Stimulated activated CD8-positive, alpha-beta memory T cell treated with anti-CD3 and anti-CD28 coated beads, Interleukin-7, amount 100 ng/mL, for 48 hours (primary cell): ENCODE measurements at places on chromosomes 7 and 10.

DNA sequence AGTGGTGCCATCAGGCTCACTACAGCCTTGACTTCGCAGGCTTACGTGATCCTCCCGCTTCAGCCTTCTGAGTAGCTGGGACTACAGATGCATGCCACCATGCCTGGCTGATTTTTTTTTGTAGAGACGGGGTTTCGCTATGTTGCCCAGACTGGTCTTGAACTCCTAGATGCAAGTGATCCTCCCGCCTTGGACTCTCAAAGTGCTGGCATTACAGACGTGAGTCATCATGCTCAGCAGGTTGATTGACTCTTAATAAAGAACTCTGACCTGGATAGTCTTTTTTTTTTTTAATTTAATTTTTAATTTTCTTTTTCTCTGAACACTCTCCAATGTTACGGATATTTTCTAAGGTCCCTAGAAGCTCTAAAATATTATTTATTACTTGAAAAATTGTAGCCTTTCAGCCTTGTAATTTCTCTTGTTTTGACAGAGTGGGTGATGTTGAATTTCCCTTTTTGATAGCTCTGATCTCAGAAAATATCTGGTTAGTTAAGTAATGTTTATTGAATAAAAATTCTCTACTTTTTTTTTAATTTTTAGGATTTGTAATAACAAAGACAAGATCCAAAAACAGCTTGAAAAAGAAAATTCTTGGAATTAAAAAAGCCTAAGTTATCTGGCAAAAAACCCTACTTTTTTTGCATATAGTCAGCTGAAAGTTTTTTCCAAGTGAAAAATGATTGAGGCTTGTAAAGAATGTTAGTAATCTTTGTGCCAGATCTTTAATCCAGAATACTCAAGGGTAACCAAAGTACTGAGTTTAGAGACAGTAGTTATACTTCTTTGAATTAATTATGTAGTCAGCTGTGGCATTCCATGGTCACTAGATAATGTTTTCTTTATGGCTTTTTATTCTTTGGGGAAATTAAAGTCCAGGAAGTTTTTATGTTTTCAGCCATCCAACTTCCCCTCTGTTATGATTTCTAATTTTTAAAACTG is 26.7 kb downstream of the TBC1D12 start:
- no peak for DNase-seq

GRCh38 chr7:155374276-155375252 is 76.9 kb downstream of the INSIG1 start:
- no peak for DNase-seq

- no peak for DNase-seq
Measured at GRCh38 chr7:5586279-5586962, 162.8 kb upstream of the TNRC18 start.

- DNase-seq = no peak
Measured at GRCh38 chr10:128927497-128928161, 539.4 kb upstream of the MGMT start.

- DNase-seq = no peak
Measured at GRCh38 chr10:81963606-81964005, 88.6 kb downstream of the NRG3 start.

DNA sequence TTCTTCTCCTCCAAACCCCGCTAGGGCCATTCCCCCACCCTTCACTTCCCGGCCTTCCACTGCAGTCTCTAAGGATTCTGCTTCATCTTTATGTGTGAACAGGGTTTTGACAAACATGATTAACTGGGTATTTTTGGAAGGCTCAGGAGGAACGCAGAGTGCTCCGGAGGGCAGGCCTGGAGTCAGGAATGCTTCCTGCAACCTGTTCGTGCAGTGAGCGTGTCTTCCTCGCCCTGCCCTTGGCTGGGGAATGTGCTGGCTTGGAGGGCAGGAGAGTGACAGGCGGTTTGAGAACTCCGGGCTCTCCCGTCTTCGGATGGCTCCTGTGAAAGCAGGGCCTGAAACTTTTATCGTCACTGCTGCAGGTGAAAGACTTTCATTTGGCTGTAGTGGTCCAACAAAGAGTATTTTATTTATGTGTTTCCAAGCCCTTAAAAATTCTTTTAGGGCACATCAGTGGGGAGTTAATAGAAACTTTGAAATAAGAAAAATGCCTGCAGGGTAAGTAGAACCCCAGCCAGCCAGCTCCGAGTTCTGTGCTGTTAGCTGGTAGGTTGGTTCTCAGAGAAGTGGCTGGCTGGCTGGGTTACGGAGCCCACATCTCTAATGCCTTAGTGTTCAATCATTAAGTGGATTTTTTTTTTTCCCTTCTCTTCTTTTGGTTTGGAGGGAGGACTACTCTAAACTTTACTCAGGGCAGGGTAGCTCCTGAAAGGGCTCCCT is 51.0 kb downstream of the TCF7L2 start:
- no peak for DNase-seq

GRCh38 chr10:5618829-5619228 is 47.6 kb downstream of the ASB13 start:
- DNase-seq = no peak

DNA sequence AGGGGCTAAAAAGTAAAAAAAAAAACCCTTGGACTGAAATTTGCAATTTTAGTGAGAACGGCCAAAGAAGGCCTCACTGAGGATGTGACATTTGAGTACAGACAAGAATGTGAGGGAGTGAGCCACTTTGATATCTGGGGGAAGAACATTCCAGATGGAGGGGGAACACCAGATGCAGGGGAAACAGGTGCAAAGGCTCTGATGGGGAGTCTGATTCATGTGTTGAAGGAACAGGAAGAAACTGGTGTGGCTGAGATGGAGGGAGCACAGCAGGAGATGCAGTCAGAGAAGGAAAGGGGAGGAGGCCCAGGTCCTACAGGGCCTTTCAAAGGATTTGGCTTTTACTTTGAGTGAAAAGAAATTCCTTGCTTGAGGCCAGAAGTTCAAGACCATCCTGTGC is 615.7 kb upstream of the NRP1 start:
- DNase-seq = no peak

DNA sequence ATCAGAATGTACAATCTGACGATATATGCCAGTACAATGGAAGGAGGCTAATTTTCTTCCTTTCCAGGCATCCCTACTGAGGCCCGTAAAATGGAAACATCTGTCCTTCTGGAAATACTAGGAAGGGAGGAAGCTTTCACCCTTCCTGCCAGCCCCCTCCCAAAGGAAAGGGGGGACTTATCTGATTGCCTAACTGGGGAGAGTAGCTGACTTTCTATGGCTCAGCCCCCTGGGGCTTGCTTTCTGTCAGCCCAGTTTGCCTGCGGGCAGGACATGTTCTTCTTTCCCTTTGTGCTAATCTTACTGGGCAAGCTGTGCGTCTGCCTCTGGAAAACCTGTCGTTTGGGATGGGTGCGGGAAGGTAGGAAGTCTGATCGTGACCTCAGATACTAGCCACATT is 508.9 kb downstream of the SUGCT start:
- DNase-seq = no peak

- no peak for DNase-seq
Measured at GRCh38 chr7:125127304-125127703, 197.7 kb upstream of the POT1 start.

DNA sequence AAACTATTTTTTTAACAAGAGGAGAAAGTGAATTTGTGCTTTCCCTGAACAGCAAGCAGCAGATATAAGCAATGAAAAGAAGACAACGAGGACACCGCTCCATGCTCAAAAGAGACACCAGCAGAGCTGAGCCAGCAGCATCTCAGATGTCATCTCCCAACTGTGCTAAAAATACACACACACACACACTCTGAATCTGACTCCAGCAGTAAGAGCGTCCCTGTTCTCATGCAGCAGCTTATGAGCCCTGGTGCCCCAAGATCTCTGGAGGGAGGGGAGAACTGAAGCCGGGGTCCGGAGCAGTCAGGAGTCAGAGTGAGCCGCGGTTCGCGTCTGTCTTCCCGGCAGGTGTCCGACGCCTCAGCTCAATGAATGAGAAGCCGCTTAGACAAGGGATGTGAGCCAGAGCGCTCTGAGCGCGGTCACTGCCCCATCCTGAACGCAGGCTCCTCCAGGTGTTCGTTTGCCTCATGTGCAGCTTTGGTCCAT is 49.2 kb downstream of the SVIL start:
- no peak for DNase-seq

DNA sequence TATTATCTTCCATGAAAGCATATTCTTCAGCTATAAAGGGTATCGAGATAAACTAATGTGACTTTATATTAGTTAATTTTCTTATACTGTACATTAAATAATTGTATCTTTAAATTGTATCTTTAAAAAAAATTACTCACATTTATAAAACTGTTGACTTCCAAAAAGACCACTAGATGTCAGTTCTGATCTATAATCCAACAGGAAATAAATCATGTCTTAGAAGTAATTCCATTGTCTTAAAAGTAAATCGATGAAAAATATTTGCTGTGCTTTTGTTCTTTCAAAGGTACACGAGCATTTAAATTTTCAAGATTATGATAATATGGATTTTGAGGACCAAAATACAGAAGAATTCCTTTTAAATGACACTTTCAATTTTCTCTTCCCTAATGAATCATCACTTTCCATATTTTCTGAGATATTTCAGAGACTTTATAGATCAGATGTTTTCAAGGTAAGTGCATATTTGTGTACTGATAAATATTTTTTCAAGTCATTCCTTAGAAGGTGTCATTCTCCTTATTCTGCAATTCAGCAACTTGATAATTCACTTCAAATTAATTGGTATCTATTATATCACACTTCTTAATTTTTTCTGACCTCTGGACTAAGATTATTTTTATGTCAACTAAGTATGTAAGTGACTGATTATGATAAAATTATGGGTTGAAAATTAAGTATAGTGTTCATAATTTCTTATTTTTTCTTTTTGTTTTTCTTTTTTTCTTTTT is 138.5 kb downstream of the CPED1 start:
- DNase-seq = no peak

- no peak for DNase-seq
Measured at GRCh38 chr10:122665946-122666345, 33.7 kb downstream of the C10orf120 start.

DNA sequence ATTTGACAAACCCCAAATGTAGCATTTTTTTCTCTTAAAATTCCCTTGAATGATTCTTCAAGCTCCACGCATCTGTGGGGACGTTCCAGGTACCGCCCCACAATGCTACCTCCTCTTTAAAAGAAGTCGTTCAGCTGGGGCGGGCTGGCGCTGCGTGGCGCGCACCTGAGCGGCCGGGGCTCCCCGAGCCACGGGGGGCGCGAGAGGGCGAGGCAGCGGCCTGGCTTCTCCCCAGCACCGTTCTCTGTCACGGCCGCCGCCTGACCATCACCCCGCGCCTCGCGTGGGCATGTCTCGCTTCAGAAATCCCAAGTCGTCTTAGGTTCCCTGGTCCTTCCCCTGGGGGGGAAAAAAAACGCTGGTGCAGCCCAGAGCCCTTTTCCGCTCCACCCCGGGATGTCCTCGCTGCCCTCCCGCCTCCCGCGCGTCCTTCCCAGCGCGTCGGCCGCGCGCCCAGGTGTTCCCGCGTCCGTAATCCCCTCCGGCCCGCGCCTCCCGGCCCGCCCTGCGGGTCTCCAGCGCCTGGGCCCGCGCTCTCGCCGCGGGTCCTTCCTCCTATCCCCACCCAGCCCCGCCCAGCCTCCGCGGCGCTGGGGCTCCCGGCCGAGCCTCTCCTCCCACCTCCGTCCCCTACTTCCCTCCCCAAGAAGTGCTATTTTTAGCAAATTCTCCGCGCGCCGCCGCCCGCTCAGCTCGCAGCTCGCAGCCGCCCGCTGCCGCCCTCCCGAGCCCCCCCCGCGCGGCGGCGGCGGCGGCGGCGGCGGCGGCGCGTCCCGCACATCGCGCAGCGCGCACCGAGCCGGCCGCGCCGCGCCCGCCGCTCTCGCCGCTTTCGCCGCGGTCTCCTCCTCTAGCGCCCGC is 58.7 kb upstream of the PRPS1L1 start:
- DNase-seq = no peak

- peak; percentile 40 for DNase-seq
Measured at GRCh38 chr7:148700661-148701064, 2.0 kb downstream of the CUL1 start.
